ENCODE measurements at places on chromosomes 7 and 10. TPM values are rescaled to one million over a fixed set of nuclear protein-coding genes. Genes with fewer than 3 reads are reported as not detected.

- DNase-seq = peak; percentile 92
Observed at GRCh38 chr7:5532536-5533335, 109.1 kb upstream of the TNRC18 start.

DNA sequence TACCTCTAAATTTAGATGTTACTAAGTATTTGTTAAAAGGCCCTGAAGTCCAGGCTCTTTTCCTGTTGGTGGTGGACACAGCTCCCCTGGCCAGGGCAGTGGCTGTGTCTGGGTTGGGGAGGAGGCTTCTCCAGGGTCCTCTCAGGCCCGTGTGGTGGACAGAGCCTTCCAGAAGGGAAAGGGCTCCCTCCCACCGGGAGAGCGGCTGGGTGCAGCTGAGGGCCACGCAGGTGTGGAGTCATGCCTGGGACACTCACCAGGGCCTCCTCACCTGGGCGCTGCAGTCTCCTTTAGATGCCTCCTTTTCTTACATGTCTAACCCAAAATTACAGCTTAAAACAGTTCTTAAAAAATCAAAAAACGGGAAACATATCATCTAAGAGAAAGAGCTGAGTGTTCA is 128.2 kb upstream of the TCERG1L start:
- no peak for DNase-seq

DNA sequence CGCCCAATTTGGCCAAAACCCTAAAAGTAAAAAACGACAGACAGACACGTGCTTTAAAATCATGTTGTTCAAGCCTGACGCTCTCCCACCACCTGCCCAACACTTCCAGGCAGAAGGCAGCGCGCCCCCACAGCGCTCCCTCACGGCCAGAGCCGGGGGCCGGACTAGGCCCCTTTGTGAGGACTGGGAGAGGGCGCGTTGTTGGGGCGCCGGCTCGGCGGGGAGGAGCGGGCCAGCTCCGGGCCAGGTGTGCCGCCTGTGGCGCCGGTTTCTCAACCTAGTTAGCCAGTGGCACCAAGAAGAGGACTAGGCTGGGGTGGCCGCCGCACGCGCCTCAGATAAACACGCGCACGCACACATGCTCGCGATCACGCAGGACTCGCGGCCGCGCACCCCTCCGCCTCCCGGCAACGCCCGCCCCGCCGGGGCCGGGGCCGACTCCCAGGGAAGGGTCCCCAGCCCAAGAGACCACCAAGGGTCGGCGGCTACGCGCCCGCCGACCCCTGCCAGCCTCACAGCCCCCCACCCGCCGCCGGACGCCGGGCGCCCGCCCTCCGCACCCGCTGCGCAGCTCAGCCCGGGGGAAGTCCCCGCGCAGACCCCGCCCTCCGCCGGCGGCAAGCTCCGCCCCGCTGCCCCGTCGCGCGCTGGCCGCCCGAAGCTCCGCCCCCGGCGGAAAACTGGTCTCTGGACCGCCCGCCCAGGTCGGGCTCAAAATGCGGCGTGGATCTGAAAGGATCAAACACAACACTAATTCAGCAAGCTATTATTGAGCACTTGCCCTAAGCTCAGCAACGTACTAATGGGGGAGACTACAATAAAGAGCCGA is at the start of gene IMMP2L:
TSS of gene IMMP2L (minus strand) at position 589 of the 829 bp plus-strand sequence.
- DNase-seq = peak; percentile 90

DNA sequence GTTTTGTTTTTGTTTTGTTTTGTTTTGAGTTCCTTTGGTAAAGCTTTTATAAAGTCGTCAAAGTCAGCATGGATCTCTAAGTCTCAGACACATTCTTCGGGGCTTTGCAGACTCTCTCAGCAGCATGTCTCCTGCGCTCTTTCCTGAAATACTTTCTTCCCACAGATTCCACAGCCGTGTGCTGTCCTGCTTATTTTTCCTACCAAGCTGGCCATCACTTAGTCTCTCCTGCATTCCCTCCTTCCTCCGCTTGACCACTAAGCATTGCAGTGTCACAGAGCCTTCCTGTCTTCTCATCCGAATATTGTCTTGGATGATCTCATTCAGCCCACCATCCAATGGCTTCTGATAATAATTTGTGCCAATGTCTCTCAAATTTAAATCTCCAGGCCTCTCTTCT is 434.3 kb upstream of the C7orf33 start:
- no peak for DNase-seq

ZKSCAN1 gene
- 27.8 TPM for total RNA-seq

Data from sigmoid colon (tissue), 7 donors.